ENCODE measurements at places on chromosomes 7 and 10. TPM values are rescaled to one million over a fixed set of nuclear protein-coding genes. Genes with fewer than 3 reads are reported as not detected.

DNA sequence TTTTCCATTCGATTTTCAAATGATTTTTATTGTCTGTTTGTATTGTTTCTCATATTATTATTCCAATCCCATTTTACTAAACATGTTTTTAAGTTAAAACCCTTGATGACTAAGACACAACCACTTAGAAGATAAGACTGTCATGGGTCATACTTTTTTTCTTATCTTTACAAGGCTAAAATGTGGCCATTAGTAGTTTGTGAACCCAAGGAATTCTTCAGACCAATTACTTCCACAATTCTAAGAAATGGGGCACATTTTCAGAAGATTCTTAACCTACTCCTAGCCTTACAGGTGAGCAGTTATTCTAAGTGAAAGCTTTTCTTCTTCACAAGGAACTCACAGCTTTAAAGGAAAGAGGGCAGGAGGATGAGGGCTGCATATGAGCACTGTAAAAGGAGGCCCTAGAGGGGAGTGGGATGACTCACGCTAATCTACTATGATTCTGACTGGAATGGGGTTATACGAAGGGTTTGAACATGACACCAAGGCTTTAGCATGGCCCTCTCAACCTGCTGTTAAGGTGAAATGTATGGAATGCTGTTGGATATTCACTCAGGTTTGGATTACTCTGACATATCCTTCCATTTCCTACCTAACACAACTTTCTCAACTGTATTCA is 81.0 kb downstream of the SORCS1 start:
- DNase-seq = no peak
- no peak overlapping the region for H3K27ac ChIP-seq
- no peaks in the 10 kb centered on the region for H3K36me3 ChIP-seq
- H3K4me3 ChIP-seq = no peak overlapping the region

GRCh38 chr10:36278176-36278575 is 636.1 kb upstream of the FZD8 start:
- no peaks in the 10 kb centered on the region for H3K27me3 ChIP-seq
- H3K36me3 ChIP-seq = no peaks in the 10 kb centered on the region
- no peaks in the 10 kb centered on the region for H3K4me1 ChIP-seq
- no peak overlapping the region for H3K27ac ChIP-seq
- DNase-seq = no peak

The CXCL12 gene
- not detected for total RNA-seq

DNA sequence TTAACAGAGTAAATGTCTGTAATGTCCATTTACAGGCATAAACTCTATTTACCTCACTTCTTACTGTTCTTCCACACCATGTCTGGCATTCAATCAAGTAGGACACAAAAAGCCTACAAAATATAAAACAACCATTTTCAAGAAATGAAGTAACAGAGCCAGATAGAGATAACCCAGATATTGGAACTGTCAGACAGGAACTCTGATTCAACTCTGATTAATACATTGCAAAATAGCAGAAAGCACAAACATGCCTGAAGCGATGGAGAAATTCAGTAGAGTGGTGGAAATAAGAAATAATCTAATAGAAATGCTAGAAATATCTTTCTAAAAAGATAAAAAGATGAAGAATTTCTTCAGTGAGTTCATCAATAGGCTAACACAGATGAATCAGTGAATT is 964.4 kb downstream of the PCDH15 start:
- no peak overlapping the region for H3K4me3 ChIP-seq
- DNase-seq = no peak
- no peak overlapping the region for H3K27ac ChIP-seq
- no peaks in the 10 kb centered on the region for H3K27me3 ChIP-seq

GRCh38 chr10:99369126-99369525 is 40.0 kb downstream of the CNNM1 start:
- H3K4me3 ChIP-seq = no peak overlapping the region
- no peaks in the 10 kb centered on the region for H3K4me1 ChIP-seq
- H3K27me3 ChIP-seq = no peaks in the 10 kb centered on the region
- no peaks in the 10 kb centered on the region for H3K36me3 ChIP-seq
- no peak for DNase-seq

DNA sequence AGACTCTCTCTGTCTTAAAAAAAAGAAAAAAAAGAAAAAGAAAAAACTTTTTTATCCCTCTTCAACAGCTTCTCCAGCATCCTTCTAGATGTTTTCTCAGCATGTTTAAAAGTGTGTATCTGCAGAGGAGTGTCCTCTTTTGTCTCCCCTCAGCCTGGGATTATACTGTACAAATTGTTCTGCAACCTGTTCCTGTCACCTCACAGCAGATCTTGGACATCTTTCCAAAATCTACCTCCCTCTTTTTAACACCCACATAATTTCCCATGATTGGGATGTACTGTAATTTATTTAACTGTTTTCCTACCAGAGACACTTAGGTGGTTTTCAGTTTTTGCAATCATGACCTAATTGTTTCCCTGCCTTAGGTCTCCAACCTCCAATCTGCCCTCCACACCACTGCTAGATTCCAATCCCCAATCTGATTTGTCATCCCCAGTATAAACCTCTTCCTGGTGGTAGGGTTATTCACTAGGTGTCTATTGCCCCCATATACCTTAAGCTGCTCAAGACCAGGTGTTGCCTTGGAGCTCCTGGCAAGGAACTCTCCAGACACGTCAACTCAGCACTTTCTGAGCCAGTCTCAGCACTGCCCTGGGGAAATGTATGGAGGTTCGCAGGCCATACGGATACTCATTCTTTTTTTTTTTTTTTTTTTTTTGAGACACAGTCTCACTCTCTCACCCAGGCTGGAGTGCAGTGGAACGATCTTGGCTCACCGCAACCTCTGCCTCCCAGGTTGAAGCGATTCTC is 17.6 kb upstream of the DDIT4 start:
- no peak overlapping the region for H3K4me3 ChIP-seq
- H3K27ac ChIP-seq = no peak overlapping the region
- DNase-seq = no peak
- no peaks in the 10 kb centered on the region for H3K27me3 ChIP-seq

DNA sequence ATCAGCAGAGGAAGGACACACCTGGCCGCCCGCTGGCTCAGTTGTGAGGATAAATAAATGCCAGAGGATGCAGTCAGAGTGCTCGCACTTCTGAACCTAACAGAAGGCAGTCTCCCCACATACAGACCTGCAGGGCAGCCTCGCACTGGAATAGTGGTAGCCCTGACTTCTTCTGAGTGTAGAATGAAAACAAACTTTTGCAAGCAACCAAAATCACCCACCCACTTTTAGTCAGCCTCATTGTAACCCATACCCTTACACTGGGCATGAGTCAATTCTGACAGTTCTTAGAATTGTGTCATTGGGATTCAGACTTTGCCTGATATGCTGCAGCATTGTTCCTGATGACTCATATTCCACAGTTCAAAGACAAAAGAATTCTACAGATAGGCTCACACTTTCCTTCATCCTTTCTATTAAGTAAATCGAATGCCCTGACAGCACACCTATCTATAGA is 167.0 kb upstream of the CDK1 start:
- no peak overlapping the region for H3K27ac ChIP-seq
- DNase-seq = no peak
- H3K27me3 ChIP-seq = no peaks in the 10 kb centered on the region

DNA sequence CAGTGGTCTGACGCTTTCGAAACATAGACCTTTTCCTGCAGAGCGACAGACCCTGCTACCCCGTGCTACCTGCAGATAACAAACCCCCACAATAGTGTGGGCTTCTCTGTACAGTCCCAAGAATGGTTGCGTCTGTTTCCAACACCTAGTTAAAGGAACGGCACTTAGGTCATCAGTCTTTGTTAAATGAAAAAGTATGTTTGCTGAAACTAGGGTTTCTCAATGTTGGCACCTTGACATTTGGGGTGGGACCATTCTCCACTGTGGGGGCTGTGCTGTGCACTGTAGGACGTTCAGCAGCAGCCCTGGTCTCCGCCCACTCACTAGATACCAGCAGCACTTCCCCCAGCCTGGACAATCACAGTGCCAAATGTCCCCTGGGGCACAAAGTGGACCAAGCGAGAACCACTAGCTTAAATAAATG is 13.7 kb downstream of the TECTB start:
- no peaks in the 10 kb centered on the region for H3K4me1 ChIP-seq
- H3K4me3 ChIP-seq = no peak overlapping the region
- H3K36me3 ChIP-seq = no peaks in the 10 kb centered on the region
- H3K27me3 ChIP-seq = no peaks in the 10 kb centered on the region
- DNase-seq = no peak
- no peak overlapping the region for H3K27ac ChIP-seq

- DNase-seq = no peak
- H3K4me3 ChIP-seq = no peak overlapping the region
- no peak overlapping the region for H3K27ac ChIP-seq
These were observed 266.7 kb upstream of the KLF6 start for GRCh38 chr10:4051641-4052151.

DNA sequence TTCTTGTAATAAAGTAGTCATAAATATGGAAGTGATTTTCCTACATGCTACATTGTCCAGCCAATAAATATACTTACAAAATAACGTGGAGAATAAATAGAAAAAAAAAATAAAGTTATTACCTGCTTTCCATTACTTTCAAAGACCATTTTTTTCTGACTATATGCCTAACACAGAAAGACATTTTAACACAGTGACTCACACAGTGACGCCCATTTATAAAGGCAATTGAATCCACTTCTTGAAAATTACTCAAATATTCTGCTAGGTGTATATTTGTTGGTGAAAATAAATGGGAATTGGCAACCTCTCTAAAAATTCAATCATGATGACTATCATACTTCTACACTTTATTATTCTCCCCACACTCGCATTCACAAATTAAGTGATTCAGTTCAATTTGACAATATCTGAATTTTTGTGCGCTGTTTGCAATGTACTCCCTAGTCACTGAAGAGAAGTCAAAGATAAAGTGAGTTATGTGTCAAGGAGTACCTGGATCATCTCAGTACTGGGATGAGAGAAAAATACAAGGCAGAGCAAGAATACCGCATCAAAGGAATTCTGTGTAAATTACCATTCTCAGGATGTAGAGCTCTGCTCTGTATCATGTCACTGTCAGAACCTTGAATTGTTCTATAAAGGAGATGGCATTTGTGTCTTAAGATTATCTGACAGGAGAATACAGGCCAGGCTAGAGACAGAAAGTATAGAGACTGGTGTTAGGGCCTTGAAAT is 642.7 kb downstream of the IPMK start:
- no peak overlapping the region for H3K4me3 ChIP-seq
- H3K27ac ChIP-seq = no peak overlapping the region
- H3K36me3 ChIP-seq = no peaks in the 10 kb centered on the region
- no peaks in the 10 kb centered on the region for H3K27me3 ChIP-seq
- H3K4me1 ChIP-seq = no peaks in the 10 kb centered on the region

DNA sequence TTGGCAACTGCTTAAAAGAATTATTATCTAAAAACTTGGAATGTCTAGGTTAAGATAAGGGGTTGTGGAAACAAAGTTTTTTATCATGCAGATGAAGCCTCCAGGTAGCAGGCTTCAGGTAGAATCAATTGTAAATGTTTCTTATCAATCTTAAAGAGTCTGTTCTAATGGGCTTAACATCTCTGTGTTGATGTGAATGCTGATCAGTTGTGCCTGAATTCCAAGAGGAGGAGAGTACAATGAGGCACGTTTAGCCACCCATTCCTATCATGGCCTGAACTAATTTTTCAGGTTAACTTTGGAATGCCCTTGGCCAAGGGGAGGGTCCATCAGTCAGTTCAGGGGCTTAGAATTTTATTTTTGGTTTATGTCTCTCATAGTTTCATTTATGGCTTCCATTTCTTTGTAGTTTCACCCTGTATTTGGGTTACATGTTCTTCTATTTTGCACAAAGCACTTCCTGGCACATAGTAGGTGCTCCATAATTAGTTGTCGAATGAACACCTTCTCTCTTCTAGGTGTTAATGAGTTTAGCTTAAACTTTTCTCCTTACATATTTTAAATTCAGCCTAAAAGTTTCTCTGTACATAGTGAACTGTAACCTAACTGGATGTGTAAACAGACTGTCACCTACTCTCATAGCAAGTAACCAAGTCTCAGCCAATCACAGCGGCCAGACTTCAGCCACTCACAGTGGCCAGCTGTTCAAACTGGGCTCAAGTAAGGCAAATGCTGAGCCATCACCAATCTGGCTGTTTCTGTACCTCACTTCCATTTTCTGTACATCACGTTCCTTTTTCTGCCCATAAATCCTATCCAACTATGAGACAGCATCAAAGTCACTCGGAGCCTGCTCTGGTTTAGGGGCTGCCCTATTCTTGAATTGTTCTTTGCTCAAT is 34.7 kb downstream of the ALOX5 start:
- DNase-seq = no peak
- H3K4me3 ChIP-seq = no peak overlapping the region
- no peaks in the 10 kb centered on the region for H3K4me1 ChIP-seq

- H3K4me1 ChIP-seq = peaks cover 24% of the 10 kb centered on the region
- no peak for DNase-seq
- no peaks in the 10 kb centered on the region for H3K36me3 ChIP-seq
- H3K4me3 ChIP-seq = no peak overlapping the region
- no peak overlapping the region for H3K27ac ChIP-seq
- no peaks in the 10 kb centered on the region for H3K27me3 ChIP-seq
These were observed 143.1 kb downstream of the RGS10 start for GRCh38 chr10:119399466-119399865.

GRCh38 chr10:14220026-14220425 is 110.7 kb downstream of the FRMD4A start:
- H3K36me3 ChIP-seq = no peaks in the 10 kb centered on the region
- no peaks in the 10 kb centered on the region for H3K4me1 ChIP-seq
- no peak overlapping the region for H3K27ac ChIP-seq
- H3K27me3 ChIP-seq = no peaks in the 10 kb centered on the region

The CALCR gene
- total RNA-seq = not detected

DNA sequence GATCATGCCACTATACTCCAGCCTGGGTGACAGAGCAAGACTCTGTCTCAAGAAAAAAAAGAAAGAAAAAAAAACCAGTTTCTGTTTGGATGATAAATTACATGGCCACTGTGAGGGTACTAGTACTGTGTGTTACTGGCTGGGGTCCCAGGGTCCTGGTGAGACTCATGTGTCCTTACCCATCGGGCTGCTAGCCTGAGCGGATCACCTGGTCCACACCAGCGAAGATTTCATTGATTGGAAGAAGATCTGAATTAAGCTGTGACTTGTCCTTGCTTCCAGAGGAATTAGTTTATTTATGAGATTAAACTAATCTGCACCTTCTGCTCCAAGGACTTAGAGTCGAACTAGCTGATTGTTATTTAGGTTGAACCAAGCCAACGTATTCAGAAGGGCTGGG is 40.0 kb upstream of the BAMBI start:
- no peak for DNase-seq
- H3K27ac ChIP-seq = no peak overlapping the region
- H3K4me1 ChIP-seq = no peaks in the 10 kb centered on the region
- H3K4me3 ChIP-seq = no peak overlapping the region

The PKD1L1 gene
- total RNA-seq = 0.38 TPM

The KIAA1549 gene
- 0.09 TPM for total RNA-seq

The COL28A1 gene
- total RNA-seq = 0.84 TPM

DNA sequence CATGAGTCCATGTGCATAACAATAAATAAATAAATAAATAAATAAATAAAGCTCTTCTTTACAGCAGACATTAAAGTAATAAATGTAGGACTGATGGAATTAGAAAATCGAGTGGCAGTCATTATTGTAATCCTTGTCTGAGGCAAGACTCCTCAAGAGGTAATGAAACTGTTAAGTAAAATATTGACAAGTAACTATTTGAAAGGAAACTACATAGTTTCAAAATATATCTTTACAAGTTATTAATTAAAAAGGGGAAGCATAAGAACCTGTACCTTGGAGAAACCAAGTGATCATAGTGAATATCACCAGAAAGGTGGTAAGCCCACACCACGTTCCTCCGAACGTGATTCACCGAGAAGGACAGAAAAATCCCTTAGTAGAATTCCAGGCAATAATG is 285.6 kb upstream of the SORCS1 start:
- H3K4me1 ChIP-seq = no peaks in the 10 kb centered on the region
- no peak overlapping the region for H3K4me3 ChIP-seq
- H3K36me3 ChIP-seq = no peaks in the 10 kb centered on the region
- DNase-seq = no peak
- H3K27me3 ChIP-seq = no peaks in the 10 kb centered on the region
- no peak overlapping the region for H3K27ac ChIP-seq
